AG09319 (cell line): ENCODE measurements at places on chromosomes 11 and 22.

- no peak for DNase-seq
Measured at GRCh38 chr11:69127884-69128283, 27.9 kb upstream of the SMIM38 start.

DNA sequence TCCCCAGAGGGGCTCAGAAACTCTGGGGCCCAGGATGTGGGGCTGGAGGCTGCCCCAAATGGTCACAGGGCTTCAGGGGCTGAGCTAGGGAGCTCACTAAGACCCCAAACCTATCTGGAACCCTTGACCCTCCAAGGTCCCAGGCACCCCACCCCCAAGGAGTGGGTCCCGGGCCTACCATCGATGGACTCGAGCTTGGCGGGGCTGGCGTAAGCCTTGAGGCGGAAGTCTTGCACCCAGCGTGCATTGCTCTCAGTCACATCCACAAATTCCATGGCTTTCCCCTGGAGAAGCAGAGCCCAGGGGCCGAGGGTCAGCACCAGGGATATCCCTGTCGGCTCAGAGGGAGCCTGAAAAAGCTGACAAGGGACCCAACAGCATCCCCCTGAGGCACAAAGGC, 3.5 kb downstream of the GATD1 start:
- no peak for DNase-seq

DNA sequence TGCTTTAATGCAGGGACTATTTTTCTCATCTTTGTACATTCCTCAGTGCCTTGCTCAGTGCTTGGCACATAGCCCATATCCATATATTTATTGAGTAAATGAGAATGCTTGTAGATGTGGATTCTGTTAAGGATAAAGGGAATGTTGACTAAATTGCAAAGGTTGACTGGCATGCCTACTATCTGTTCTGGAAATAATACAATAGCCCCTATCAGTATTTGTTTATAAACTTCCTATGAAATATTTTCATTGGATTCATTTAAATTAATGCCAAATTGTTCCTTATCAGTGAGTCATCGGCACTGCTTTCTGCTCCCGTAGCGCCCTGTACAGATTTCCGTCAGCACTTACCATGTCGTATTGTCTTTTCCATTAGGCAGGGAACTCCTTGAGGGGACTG, 8.0 kb downstream of the RNF121 start:
- no peak for DNase-seq

GRCh38 chr11:93718057-93718563, 23.2 kb downstream of the TAF1D start:
- no peak for DNase-seq

GRCh38 chr22:47919001-47919441, 1156.6 kb downstream of the TBC1D22A start:
- no peak for DNase-seq

DNA sequence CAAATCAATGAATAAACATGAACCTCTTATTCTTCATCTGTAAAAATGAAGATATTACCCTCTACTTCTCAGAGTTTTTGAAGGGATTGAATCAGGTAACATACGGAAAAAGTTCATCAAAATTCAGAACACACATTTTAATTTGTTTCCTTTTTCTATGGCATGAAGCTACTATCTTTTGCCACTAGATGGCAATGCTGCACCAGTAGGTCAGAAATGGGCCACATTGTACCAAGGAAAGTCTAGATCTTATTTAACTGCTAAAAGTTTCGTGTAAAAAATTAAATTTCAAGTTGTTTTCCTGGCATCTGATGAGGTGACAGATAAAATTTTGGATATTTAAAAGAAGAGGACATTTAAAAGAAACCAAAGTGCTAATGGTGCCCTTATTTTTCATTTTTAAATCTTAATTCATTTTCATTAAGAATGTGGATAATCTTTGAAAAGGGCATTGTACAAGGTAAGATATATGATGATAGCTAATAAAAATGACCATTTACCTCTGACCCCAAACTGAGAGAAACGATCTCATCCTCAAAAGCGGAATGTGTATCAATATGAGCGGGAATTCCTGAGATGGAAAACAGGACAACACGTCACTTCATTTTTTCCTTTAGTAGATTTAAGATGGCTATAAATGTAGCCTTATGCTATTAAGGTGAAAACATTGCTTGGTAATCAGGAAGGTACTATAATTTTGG, 16.1 kb downstream of the ALKBH8 start:
- DNase-seq: no peak

DNA sequence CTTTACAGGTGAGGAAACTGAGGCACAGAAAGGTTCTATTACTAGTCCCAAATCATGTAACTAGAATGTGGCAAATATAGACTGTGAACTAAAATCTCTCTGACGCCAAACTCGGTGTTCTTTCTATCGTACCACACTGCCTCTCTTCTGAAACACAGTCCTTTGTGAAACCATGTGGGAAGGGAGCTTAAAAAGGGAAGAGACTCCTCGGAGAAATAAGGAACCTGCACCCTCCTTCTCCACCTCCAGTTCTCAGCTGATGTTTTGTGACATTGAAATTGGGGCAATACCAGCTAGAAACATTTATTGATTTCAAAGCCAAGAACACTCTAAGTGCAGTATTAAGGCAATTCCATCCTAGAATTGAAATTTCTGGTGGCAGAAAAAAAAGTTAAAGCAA, 76.4 kb upstream of the DRD2 start:
- no peak for DNase-seq

DNA sequence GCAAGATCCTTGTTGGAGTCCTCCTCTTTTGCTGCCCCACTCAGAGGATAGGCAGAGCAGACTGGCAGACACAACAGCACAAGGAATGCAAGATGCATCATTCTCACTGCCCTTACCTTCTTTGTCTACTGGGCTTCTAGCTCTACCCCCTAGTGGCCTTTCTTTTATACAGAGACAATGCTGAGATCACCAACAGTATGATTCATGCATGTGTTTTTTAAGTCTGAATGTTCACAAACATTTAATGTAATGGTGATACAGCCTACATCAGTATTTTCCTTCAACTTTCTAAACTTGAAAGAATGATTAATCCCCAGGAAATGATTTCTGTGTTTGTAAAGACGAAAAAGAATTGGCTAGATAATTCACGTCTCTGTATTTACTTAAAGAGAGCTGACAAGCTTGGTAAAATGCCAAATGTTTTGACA, at the start of gene MMP10:
Gene MMP10 (minus strand): TSS at position 138 of the 428 bp plus-strand sequence. CDS start 37 bp downstream, at position 101.
- no peak for DNase-seq

DNA sequence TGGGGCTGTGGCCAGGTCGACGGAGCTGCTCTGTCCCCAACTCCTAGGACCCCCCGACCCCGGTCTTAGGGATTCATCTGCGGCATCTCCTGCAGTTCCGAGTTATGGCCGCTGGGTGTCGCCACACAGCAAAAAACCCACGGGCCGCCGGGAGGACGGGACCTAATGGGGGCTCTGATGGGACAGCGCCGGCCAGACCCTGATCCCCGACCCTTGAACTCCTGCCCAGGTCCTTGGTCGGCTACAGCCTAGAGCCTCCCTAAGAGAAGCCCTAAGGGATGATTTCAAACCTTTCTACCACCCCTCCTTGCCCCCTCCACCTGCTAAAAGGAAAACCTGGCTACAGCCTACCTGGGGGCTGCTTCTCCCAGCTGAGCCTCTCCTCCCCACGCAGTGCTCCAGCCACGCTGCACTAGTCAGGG, 30.8 kb upstream of the LRRC10B start:
- no peak for DNase-seq

DNA sequence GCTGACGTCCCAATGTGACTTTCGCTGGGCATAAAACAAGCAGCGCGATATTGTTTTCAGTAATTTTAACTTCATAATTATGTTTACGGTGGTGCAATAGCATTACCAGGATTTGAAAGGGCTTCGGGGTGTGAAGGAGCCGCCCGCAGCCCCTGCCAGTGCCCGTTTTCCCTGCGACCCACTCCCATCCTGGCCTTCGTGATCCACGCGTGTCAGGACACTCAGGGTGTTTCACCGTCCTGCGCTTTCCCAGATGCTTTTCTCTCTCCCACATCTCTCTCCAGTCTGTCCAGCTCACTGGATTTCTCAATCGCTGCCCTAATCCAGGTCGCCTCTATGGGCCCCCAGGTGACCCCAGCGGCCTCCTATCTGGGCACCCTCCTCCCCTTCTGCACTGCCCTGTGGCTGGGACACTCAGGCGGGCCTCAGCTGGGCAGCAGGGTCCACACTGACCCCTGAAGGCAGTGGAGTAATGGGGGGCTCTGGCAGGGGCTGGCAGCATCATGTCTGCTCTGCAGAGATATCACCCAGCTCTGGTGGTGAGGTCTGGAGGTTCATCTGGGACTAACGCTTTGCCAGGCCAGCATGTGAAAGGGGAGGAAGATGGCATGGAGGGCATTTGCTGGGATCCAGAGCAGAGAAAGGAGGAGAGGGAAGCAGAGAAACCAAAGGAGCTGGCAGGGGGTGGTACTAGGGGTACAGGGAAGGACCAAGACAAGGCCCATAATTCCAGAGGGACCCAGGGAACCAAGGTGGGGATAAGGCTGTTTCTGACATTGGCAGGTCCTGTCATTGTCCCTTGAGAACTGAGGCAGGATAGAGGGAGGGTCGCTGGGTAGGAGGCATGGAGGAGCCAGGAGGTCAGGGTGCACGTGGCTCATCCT, 622.8 kb downstream of the BRD1 start:
- DNase-seq: no peak

DNA sequence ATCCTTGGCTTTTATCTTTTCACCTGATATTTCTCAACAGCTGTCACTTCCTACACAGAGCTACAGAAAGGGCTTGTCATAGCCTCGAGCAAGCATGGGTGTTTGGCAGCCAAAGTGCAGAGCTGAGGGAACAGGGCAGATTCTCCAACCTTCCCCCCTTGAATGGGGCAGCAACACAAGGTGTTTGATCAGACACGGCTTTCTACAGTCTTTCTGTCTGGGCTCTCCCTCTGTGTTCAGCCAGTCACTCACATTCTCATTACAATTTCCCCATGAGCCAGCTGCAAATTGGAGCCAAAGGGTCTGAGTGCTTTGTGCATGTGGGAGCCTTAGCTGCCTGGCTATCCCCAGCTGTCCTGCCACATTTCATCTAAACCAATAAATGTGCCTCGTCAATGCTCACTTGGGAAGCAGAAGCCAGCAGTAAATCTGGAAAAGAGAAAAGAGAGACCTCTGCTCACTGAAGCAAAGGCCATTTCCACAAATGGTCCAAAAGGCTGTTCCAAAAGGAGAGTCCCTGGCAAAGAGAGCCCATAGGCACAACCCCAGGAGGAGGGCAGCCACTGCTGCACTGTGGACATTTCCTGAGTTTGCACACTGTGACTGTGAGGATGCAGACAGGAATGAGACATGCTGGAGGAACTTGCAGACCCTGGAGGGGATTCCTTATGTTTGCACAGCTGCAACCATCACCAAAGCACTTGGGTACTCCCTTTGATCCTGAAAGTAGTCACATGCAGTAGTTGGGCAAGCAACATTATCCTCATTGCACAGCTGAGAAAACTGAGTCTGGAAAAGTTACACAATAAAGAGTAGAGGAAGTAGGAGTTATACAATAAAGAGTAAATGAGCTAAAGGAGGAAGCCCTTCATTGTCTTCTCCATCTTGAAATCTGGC, 186.8 kb downstream of the FAM181B start:
- DNase-seq: no peak

GRCh38 chr22:26377170-26377830, 51.8 kb upstream of the ASPHD2 start:
- no peak for DNase-seq

DNA sequence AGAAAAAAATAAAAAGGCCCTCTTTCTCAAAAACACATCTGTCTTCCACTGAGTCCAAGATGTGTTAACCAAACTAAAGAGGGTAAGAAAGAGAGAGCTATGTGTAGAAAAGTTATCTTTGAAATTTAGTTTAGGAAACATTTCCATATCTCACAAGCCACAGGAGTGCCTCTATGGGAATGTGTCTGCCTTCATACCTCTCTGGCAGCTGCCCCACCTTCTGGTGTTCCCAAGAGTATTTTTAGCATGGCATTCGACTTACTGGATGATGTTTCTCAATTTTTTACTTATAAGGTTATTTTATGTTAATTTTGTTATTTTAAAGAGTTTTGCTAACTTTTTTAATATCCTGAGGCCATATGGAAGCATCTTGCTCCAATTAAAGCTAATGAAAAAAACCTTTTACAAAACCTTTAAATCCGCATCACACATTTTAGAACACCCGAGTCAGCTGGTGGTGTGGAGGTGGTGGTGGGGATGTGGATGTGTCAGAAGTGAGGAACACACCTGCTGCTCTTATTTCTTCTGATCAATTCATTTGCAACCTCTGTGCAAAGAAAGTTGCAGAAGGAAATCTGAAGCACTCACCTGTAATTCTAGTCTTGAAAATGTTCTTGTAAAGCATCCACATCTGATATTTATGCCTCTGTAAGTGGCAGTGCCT, 112.2 kb downstream of the NCAM1 start:
- no peak for DNase-seq

GRCh38 chr11:128804481-128804880, 62.6 kb downstream of the KCNJ1 start:
- DNase-seq: no peak

- no peak for DNase-seq
Measured at GRCh38 chr11:68948935-68949334, 31.9 kb downstream of the MRGPRD start.

DNA sequence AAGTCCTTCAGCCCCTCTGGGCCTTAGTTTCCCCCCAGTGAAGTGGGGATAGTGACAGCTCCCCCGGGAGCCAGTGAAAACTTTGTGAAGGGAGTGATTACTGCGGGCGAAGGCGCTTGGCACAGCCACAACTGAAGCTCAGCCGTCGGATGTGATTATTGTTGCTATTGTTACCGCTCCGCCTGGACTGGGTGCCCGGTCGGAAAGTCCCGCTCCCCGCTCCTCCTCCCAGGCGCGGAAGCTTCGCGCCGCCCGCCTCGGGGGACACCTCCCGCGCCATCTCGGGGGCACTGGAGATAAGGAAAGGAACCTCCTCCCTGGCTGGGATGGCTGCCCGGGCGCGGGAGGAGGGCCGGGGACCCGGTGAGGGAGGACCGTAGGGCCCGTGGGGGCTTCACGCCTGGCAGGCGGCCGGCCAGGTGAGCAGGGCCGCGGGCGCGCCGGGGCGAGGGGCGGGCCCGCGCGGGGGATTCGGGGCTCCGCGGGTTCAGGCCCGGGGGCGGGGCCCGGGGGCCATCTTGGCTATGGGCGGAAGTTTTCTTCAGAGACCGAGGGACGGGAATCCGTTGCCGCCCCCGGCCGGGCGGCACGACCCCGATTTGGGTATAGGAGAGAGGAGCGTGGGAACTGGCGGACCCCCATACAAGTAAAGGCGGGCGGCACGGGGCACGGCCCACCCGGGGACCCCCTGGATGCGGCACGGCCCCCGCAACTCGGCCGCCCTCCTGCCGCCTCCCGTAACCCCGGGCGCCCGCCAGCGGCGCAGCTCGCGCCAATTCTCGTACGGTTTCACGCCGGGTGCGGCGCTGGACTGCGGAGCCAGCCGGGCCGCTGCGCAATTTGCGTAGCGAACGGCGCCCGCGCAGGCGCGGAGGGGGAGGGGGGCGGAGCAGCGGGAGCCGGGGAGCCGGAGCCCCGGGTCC, at the start of gene GPR137:
Gene GPR137 (plus strand): TSS at position 887 of the 923 bp plus-strand sequence. CDS start 677 bp downstream, outside the sequence.
- no peak for DNase-seq

DNA sequence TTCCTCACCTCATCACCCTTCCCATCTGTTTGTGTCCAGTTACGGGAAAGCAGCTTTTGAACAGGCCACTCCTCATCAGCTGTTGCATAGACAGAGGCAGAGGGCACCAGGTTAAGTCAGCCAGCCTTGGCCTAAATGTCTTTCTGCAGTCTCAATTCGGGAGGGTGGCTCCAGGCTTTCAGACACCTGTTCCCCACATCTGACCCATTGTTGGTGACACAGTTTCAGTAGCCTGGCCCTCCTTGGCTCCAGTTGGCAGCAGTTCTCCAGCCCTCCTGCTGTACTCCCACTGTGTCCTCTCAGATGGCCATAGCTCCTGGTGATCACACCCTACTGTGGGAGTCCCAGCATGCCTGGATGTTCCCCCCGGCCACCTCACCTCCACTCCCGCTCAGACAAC, 70.8 kb upstream of the MYOD1 start:
- no peak for DNase-seq

- no peak for DNase-seq
Measured at GRCh38 chr22:20494978-20495860, at the start of gene KLHL22. Gene KLHL22 (minus strand): TSS chr22:20495795. CDS start chr22:20489211, 6,584 bp downstream.
